ENCODE measurements at places on chromosomes 5 and 9. TPM values are rescaled to one million over a fixed set of nuclear protein-coding genes. Genes with fewer than 3 reads are reported as not detected.

Gene EIF4E1B
- not detected for total RNA-seq

Gene TMEM174
- not detected for total RNA-seq

Gene FAM153A
- not detected for total RNA-seq

Gene TEK
- total RNA-seq = 119 TPM

Gene TLX3
- not detected for total RNA-seq

Gene TERT
- total RNA-seq = 0.09 TPM

Gene JAKMIP2
- total RNA-seq = not detected

Gene STOM
- 310 TPM for total RNA-seq

Gene SPATA31C1
- not detected for total RNA-seq

Gene DOCK8
- total RNA-seq = 6.8 TPM

Gene SH3RF2
- total RNA-seq = 0.17 TPM

Data from dermis blood vessel endothelial cell (primary cell).